ENCODE measurements at places on chromosomes 1 and 21.

DNA sequence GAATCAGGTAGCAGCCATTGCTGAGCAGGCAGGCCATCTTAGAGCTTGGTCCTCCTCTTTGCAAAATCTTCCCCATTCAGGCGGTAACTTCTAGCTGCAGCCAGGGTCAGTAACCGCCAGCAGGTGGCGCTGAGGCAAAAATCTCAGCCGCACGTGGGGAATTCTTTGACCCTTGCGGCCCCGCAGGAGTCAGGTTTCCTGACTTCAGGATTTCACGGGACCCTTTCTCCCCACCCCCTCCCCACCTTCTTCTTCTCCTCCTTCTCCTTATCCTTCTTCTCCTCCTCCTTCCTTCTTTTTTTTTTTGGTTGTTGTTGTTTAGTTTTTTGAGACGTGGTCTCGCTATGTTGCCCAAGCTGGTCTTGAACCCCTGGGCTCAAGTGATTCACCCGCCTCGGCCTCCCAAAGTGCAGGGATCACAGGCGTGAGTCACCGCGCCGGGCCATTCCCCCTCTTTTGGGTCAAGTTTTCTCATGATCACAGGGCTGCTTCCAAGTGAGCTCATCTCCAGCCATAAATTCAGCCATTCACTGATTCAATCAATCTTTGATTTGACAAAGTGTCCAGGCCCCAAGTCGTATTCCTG lies 33.4 kb upstream of the TENT5B start:
- no peaks in the 10 kb centered on the region for H3K4me1 ChIP-seq
- no peaks in the 10 kb centered on the region for H3K27me3 ChIP-seq
- H3K4me3 ChIP-seq = no peak overlapping the region

GRCh38 chr1:21568006-21568746 lies 59.0 kb downstream of the ALPL start:
- no peaks in the 10 kb centered on the region for H3K36me3 ChIP-seq
- no peaks in the 10 kb centered on the region for H3K4me1 ChIP-seq
- DNase-seq = no peak
- H3K27me3 ChIP-seq = no peaks in the 10 kb centered on the region
- H3K4me3 ChIP-seq = no peak overlapping the region

DNA sequence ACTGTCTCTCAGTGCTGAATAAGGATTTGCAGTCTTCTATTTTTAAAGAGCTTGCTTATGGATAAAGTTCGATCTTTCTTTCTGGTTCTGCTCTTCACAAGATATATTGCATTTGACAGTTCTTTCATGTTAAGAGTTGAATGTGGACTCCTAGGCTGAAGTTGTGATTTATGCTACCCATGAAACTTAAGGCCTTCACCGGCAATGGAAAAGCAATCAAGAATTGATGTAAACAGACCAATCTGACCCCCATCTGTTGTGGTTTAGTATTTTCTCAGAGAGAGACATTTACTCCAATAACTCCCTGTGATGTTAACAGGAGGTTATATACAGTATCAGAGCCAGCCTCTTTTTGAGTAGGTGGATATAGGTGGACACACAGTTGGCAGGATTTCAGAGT lies 165.8 kb downstream of the PAPPA2 start:
- DNase-seq = no peak
- H3K27ac ChIP-seq = no peak overlapping the region
- no peaks in the 10 kb centered on the region for H3K36me3 ChIP-seq
- H3K4me1 ChIP-seq = no peaks in the 10 kb centered on the region

- H3K27ac ChIP-seq = peak overlapping the region; percentile 76
- H3K4me3 ChIP-seq = no peak overlapping the region
- H3K4me1 ChIP-seq = peaks cover 7% of the 10 kb centered on the region
- DNase-seq = no peak
- no peaks in the 10 kb centered on the region for H3K27me3 ChIP-seq
Observed at GRCh38 chr1:162913345-162913744, 52.4 kb upstream of the CCDC190 start.

DNA sequence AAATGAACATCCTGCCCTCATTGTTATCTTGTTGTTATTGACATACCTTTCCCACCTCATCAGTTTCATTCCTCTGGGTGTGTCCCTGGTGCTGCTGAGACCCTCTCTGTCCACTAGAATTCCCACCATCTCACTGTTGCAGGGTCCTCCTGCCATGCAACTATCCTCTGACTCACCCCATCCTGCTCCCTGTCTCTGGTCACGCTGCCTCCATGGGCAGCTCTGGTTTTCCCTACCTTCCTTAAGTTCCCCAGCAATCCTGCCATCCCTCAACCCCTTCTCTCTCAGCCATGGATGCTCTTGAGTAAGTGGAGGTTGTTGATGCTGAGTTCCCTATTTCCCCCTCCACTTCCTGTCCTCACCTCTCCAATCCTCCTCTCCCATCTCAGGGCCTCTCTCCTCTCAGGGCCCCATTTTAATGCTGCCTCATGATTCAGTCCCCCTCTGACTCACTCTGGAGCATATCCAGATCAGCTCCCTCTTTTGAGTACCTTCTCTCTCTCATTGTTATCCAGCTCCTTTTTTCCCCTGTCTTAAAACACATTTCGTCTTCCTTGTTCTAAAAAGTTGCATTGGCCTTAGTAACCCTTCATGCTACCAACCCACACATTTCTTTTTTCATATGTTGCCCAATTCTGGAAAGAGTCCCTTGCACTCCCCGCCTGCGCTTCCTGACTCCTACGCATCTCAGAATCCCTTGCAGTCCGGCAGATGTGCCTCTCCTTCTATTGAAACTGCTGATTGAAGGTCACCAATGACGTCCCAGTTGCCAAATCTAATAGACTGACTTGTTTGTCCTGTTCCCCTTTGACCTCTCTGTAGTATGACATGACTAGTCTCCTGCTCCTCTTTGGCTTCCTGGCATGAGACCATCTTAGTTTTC lies 92.0 kb downstream of the CNIH3 start:
- DNase-seq = peak; percentile 21
- no peaks in the 10 kb centered on the region for H3K36me3 ChIP-seq

DNA sequence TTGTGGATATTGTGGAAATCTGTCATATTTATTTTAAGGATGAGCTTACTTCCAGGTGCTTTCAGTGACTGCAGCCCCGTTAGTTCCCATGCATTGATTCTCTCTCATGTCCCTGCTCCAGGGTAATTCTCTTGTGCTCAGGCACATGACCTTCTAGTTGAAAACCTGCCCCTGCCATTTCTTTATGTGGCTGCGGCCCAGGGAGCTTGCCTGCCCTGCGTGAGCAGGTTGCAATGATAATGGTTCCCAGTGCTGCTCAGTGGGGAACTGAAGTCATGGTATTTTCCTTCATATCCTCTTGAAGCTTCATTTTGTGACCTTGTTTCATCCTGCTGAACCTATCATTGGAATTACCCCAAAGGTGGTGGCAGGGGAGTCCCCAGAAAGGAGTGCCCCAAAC lies 229.8 kb downstream of the DISC1 start:
- DNase-seq = no peak
- no peaks in the 10 kb centered on the region for H3K4me1 ChIP-seq
- no peaks in the 10 kb centered on the region for H3K36me3 ChIP-seq

GRCh38 chr1:219099307-219099706 lies 74.4 kb upstream of the LYPLAL1 start:
- no peak for DNase-seq
- H3K36me3 ChIP-seq = no peaks in the 10 kb centered on the region

DNA sequence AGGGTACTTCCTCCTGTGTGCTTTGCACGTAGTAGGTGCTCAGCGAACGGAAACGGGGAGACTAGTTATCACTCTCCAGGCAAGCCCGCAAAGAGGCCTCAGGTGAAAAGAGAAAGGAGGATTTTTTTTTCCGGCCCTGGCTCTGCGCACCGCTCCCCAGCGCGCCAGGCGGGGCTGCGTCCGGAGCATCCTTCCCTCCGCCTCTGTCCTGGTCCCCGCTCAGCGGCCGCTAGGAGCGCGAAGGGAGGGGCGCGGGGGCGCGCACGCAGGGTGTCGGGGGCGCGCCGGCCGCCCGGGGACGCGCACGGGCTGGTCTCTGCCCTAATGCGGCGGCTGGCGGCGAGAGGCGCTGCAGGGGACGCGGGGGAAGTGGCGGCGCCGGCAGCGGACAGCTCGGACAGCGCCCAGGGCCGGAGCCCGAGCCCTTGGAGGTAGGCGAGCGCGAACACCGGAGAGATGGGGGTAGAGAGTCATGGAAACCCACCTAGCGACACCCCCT lies 42.3 kb upstream of the NFASC start:
- peak; percentile 86 for DNase-seq
- no peaks in the 10 kb centered on the region for H3K36me3 ChIP-seq
- no peak overlapping the region for H3K4me3 ChIP-seq
- no peaks in the 10 kb centered on the region for H3K4me1 ChIP-seq
- H3K27ac ChIP-seq = no peak overlapping the region

DNA sequence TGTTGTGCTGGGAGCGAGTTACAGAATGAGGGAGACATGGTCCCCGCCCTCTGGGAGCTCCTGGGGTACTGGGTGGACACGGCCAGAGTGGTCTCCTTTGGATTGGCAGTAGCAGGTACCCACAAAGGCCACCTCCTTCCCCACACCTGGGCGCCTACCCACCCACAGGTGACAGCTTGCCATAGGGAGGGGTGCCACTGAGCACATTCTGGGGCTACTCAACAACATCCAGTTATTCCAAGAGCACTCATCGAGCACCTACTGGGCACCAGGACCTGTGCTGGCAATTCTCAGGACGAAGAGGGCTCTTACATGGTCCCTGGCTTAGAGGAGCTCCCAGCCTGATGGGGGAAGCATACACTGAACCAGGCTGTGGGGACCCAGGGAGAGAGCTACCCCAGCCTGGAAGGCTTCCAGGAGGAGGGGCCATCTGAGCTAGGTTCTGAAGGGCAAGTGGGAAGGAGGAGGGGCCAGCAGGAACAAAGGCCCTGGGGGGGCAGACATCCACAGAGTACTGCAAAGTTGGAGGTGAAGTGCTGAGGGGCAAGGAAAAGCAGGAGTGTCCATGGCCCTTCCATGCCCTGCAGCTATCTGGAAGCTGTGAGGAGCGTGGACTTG lies 22.0 kb downstream of the MRPL37 start:
- no peak overlapping the region for H3K4me3 ChIP-seq
- DNase-seq = no peak
- H3K36me3 ChIP-seq = no peaks in the 10 kb centered on the region
- H3K27me3 ChIP-seq = no peaks in the 10 kb centered on the region

GRCh38 chr1:200487650-200488049 lies 77.8 kb upstream of the ZNF281 start:
- no peak for DNase-seq
- H3K4me1 ChIP-seq = peaks cover 9% of the 10 kb centered on the region
- H3K27ac ChIP-seq = no peak overlapping the region
- H3K4me3 ChIP-seq = no peak overlapping the region
- H3K36me3 ChIP-seq = no peaks in the 10 kb centered on the region
- H3K27me3 ChIP-seq = no peaks in the 10 kb centered on the region

- peak overlapping the region; percentile 34 for H3K27ac ChIP-seq
- H3K36me3 ChIP-seq = no peaks in the 10 kb centered on the region
- peaks cover 12% of the 10 kb centered on the region for H3K4me1 ChIP-seq
- no peak overlapping the region for H3K4me3 ChIP-seq
Observed at GRCh38 chr1:14511796-14512585, 86.5 kb upstream of the KAZN start.

GRCh38 chr21:17461582-17461981 lies 51.3 kb upstream of the CXADR start:
- H3K4me1 ChIP-seq = peaks cover 4% of the 10 kb centered on the region
- no peaks in the 10 kb centered on the region for H3K36me3 ChIP-seq
- H3K27me3 ChIP-seq = no peaks in the 10 kb centered on the region
- peak overlapping the region; percentile 94 for H3K27ac ChIP-seq
- DNase-seq = no peak
- H3K4me3 ChIP-seq = no peak overlapping the region

GRCh38 chr1:28127617-28128257 lies 39.3 kb upstream of the EYA3 start:
- H3K4me3 ChIP-seq = no peak overlapping the region
- no peaks in the 10 kb centered on the region for H3K36me3 ChIP-seq

GRCh38 chr21:41494242-41494641 lies 13.7 kb downstream of the TMPRSS2 start:
- no peaks in the 10 kb centered on the region for H3K27me3 ChIP-seq
- H3K36me3 ChIP-seq = no peaks in the 10 kb centered on the region
- H3K4me1 ChIP-seq = peaks cover 15% of the 10 kb centered on the region
- no peak overlapping the region for H3K4me3 ChIP-seq
- DNase-seq = no peak
- H3K27ac ChIP-seq = no peak overlapping the region

- H3K4me1 ChIP-seq = peaks cover 11% of the 10 kb centered on the region
- H3K4me3 ChIP-seq = peak overlapping the region; percentile 97
- no peak for DNase-seq
- H3K36me3 ChIP-seq = no peaks in the 10 kb centered on the region
- H3K27me3 ChIP-seq = no peaks in the 10 kb centered on the region
- H3K27ac ChIP-seq = peak overlapping the region; percentile 95
Observed at GRCh38 chr1:37515185-37516034, 844 bp upstream of the MEAF6 start.

GRCh38 chr1:177615251-177615650 lies 354.6 kb downstream of the SEC16B start:
- no peak overlapping the region for H3K27ac ChIP-seq
- no peaks in the 10 kb centered on the region for H3K4me1 ChIP-seq
- H3K4me3 ChIP-seq = no peak overlapping the region
- no peak for DNase-seq
- no peaks in the 10 kb centered on the region for H3K36me3 ChIP-seq

GRCh38 chr21:38838598-38839327 lies 33.0 kb downstream of the ETS2 start:
- no peak for DNase-seq
- H3K4me3 ChIP-seq = no peak overlapping the region
- H3K36me3 ChIP-seq = no peaks in the 10 kb centered on the region
- no peaks in the 10 kb centered on the region for H3K27me3 ChIP-seq
- H3K27ac ChIP-seq = peak overlapping the region; percentile 88

GRCh38 chr21:24023402-24023801 lies 1583.9 kb downstream of the MRPL39 start:
- H3K27ac ChIP-seq = no peak overlapping the region
- H3K27me3 ChIP-seq = no peaks in the 10 kb centered on the region
- no peak for DNase-seq
- no peaks in the 10 kb centered on the region for H3K4me1 ChIP-seq

GRCh38 chr1:50703240-50703639 lies 256.8 kb downstream of the FAF1 start:
- H3K36me3 ChIP-seq = no peaks in the 10 kb centered on the region
- no peaks in the 10 kb centered on the region for H3K4me1 ChIP-seq
- no peak for DNase-seq
- H3K27me3 ChIP-seq = no peaks in the 10 kb centered on the region

- peak overlapping the region; percentile 98 for H3K27ac ChIP-seq
- peak overlapping the region; percentile 66 for H3K4me3 ChIP-seq
- DNase-seq = peak; percentile 92
- H3K27me3 ChIP-seq = peaks cover 13% of the 10 kb centered on the region
- H3K4me1 ChIP-seq = peaks cover 20% of the 10 kb centered on the region
Observed at GRCh38 chr1:29124366-29125236, 898 bp upstream of the TMEM200B start.

- H3K36me3 ChIP-seq = no peaks in the 10 kb centered on the region
- no peaks in the 10 kb centered on the region for H3K27me3 ChIP-seq
- H3K27ac ChIP-seq = peak overlapping the region; percentile 71
- peaks cover 30% of the 10 kb centered on the region for H3K4me1 ChIP-seq
- DNase-seq = peak; percentile 64
Observed at GRCh38 chr1:94658221-94658620, 116.7 kb upstream of the F3 start.

All from hepatocyte (in vitro differentiated cells).